ENCODE measurements at places on chromosomes 16 and 17. TPM values are rescaled to one million over a fixed set of nuclear protein-coding genes. Genes with fewer than 3 reads are reported as not detected.

OTOA gene
- not detected for total RNA-seq

KLHL10 gene
- total RNA-seq, result 2.7 TPM

MEIOB gene
- not detected for total RNA-seq

HOXB8 gene
- not detected for total RNA-seq

GRCh38 chr17:38809828-38810227, 10.5 kb upstream of the PIP4K2B start:
- DNase-seq, result no peak
- H3K27me3 ChIP-seq, result no peaks in the 10 kb centered on the region
- no peaks in the 10 kb centered on the region for H3K4me1 ChIP-seq
- H3K36me3 ChIP-seq, result peaks cover 100% of the 10 kb centered on the region
- no peak overlapping the region for H3K27ac ChIP-seq
- H3K4me3 ChIP-seq, result no peak overlapping the region

DNA sequence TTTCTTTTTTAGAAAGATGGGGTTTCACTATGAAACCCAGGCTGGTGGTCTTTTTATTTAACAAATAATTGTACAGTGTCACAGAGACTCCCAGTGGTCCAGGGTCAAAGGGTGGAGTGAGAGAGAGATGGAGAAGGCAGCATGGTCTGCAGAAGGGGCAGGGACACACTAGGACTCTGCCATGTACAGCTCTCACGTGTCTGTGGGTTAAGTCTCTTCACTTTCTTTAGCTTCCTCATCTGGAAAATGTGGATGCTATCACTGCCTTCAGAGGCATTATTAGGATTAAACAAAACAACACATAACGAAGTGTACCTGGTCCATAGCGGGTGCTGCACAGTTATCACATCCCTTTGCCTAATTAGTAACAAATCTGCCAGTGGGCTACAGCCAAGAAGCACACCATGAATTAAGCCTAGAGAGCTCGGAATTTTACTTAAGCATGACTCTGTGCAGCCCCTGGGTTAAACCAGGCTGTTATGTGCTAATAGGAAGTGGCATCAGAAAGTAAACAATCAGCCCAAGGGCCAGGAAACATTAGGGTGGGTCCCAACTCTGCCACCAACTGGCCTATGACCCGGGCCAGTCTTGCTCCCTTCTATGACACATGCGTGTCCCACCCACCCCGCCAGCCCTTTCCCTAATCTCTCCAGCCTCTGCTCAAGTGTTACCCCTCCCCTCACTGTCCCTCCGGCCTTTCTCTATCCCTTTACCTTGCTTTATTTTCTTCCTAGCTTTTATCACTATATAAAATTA, 13.9 kb downstream of the TOP3A start:
- H3K27me3 ChIP-seq, result no peaks in the 10 kb centered on the region
- peaks cover 97% of the 10 kb centered on the region for H3K36me3 ChIP-seq
- H3K4me3 ChIP-seq, result no peak overlapping the region
- DNase-seq, result no peak

- H3K27me3 ChIP-seq, result no peaks in the 10 kb centered on the region
- no peaks in the 10 kb centered on the region for H3K4me1 ChIP-seq
- no peak overlapping the region for H3K4me3 ChIP-seq
Measured at GRCh38 chr17:9322326-9322725, 253.3 kb downstream of the STX8 start.

- H3K27ac ChIP-seq, result peak overlapping the region; percentile 88
- no peaks in the 10 kb centered on the region for H3K27me3 ChIP-seq
- peaks cover 43% of the 10 kb centered on the region for H3K4me1 ChIP-seq
- no peak for DNase-seq
Measured at GRCh38 chr16:79599837-79600637, 500 bp downstream of the MAF start.

GRCh38 chr16:88628512-88628974, 9.8 kb upstream of the IL17C start:
- H3K27me3 ChIP-seq, result no peaks in the 10 kb centered on the region
- H3K36me3 ChIP-seq, result peaks cover 86% of the 10 kb centered on the region
- DNase-seq, result no peak
- H3K4me1 ChIP-seq, result peaks cover 2% of the 10 kb centered on the region
- H3K4me3 ChIP-seq, result no peak overlapping the region
- no peak overlapping the region for H3K27ac ChIP-seq

DNA sequence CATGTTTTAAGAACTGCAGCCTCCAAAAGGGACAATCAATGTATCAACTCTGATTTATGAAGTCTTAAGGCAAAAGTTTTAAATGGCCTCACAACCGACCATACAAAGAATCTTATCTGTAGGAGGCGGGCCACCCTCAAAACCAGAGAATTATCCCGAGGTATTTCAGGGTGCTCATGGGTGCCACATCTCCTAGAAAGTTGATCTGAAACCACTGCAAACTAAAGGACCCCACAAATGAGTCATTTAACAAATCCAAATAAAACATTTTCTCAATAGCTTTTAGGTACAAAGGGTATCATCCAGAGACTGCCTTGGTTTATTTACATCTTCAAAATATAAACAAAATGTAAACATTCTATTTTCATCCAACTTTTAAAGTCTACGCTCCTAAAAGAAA, 6.8 kb downstream of the ERN1 start:
- no peaks in the 10 kb centered on the region for H3K27me3 ChIP-seq
- peaks cover 3% of the 10 kb centered on the region for H3K36me3 ChIP-seq
- H3K4me3 ChIP-seq, result no peak overlapping the region
- peaks cover 21% of the 10 kb centered on the region for H3K4me1 ChIP-seq
- DNase-seq, result no peak
- H3K27ac ChIP-seq, result no peak overlapping the region

GRCh38 chr17:71413935-71414334, 706.9 kb upstream of the SOX9 start:
- no peaks in the 10 kb centered on the region for H3K4me1 ChIP-seq
- H3K4me3 ChIP-seq, result no peak overlapping the region
- H3K27me3 ChIP-seq, result no peaks in the 10 kb centered on the region
